ENCODE measurements at places on chromosomes 2 and 18.

GRCh38 chr18:73947180-73947921 lies 200.3 kb downstream of the FBXO15 start:
- DNase-seq = no peak

DNA sequence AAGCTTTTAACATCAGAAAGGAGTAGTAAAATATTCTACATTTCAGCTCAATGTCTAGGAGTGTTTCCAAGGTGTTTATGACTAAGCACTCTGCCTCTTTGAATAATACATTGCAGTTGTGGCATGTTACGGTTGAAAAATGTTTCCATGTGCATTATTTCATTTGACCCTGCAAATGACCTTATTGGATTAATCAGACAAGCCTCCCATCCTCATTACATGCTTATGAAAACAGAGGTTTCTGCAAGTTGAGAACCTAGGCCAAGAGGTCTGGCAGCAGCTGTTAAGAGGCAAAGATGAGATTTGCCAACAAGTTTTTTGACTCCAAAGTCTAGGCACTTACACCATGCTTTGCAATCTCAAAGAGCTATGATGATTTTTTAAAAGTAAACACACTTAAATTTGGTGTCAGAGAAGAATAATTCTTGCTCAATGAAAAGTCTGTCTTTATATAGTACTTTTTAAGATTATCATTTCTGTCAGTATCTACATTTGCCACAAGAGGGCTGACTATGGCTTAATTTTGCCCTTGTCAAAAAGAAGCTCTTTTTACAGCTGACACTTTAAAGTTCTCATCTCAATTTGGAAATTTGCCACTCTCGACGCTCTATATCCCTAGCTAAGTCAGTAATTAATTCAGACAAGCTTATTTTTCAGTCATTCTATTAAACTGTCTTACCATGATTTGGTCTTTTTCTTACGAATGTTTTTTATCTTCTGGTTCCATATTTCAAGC lies 260.6 kb downstream of the PAX3 start:
- DNase-seq = no peak

GRCh38 chr2:78202986-78203670 lies 681.0 kb upstream of the LRRTM4 start:
- no peak for DNase-seq

DNA sequence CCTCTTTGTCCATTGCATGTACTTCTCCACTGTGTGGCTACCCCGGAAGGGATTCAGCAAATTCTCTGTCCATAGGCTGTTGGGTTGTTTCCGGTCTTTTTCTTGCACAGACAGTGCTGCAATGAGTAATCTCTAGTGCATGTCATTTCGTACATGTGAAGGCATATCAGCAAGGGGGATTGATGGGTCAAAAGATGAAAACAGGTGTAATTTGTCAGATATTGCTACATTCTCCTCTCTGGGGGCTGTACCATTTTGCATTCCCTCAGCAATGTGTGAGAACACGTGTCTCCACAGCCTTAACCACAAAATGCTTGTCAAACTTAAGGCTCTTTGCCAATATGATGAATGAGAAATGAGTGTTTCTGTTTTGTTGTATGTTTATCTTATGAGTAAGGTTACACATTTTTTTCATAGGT lies 60.5 kb downstream of the KLHL29 start:
- DNase-seq = no peak

- no peak for DNase-seq
These were observed 396.9 kb downstream of the DLGAP1 start for GRCh38 chr18:4058179-4058578.

GRCh38 chr2:43169099-43169945 lies 57.1 kb downstream of the ZFP36L2 start:
- no peak for DNase-seq

GRCh38 chr2:26541401-26542193 lies 63.7 kb upstream of the OTOF start:
- DNase-seq = no peak

GRCh38 chr2:237167038-237167437 lies 81.3 kb downstream of the COPS8 start:
- DNase-seq = no peak

GRCh38 chr18:52730972-52731619 lies 391.1 kb downstream of the DCC start:
- no peak for DNase-seq

GRCh38 chr2:238130696-238131628 lies 7.5 kb upstream of the KLHL30 start:
- no peak for DNase-seq

DNA sequence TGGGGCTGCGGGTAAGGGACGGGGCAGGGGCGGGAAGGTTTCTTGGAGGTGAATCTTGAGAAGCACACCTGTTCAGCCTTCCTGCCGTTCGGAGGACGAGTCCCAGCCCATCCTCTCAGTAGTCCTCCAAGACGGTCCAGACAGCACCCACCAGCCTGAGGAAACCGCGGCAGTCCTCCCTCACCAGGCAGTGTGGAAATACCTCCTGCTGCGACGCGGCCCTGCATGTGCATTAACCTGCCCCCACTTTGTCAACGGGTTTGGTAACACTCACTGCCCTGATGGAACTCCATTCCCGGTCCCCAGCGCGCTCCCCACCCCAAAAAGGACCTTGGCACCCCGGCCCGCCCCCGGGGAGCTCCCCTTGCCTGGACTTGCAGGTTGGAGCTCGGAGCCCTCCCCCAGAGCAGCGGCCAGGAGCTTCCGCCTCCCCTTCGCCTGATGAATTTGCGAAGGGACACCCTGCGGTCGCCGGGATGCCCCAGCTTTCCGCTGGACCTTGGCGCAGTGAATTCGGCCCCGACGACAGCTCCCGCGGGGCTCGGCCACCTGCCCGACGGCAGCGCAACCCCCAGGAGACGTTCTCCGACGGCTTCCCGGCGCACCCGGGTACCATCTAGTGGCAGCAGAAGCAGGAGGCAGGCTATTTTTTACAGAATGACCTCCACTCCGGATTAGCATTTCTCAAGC lies 31.5 kb downstream of the ACVR1C start:
- peak; percentile 19 for DNase-seq

DNA sequence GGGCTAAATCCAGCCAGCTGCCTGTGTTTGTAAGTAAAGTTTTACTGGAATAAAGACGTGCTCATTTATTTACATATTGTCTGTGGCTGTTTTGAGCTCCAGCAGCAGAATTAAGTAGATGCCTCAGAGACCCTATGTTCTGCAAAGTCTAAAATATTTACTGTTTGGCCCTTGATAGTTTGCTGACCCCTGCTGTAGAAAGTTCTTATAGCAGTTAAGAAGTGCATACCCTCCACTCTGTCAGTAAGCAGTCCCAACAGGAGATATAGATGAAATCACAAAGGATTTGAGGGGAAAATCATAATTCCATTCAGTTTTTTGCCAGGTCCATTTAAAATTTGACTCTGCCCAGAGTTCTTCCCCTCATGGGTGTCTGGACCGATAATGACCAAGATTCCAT lies 50.1 kb upstream of the ITM2C start:
- peak; percentile 33 for DNase-seq

GRCh38 chr2:178177066-178177679 lies 17.1 kb upstream of the OSBPL6 start:
- no peak for DNase-seq

GRCh38 chr18:7812431-7813063 lies 245.4 kb downstream of the PTPRM start:
- peak; percentile 54 for DNase-seq

DNA sequence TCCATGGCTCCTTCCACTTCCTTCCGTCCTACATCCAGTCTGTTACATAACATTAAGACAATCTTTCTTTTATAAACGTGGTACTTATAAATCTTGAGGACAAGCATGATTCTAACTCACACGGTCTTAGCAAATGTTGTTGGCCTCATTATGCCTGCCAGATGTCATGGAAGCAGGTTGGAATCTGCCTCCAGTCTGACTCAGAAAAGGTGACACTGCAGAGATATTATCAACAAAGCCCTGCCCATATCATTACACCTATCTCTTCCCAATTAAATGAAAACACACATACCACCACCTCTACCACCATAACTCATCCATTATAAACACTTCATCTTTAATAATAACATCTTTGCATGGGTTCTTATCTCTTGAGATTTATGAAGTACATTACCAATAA lies 334.7 kb upstream of the CHAC2 start:
- DNase-seq = peak; percentile 29

DNA sequence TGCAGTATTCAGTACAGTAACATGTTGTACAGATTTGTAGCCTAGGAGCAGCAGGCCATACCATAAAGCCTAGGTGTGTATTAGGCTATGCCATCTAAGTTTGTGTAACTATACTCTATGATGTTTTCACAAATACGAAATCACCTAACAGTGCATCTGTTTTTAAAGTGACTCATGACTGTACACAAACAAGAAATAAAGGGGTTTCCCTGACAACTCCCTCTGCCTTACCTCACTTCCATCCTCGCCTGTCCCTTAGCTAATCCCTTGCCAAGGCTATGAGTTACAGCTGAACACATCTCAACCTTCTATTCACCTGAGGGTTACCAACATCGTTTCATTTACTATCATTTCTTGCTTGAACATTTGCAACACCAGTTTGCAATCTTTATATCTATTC lies 78.6 kb upstream of the RPRM start:
- no peak for DNase-seq

DNA sequence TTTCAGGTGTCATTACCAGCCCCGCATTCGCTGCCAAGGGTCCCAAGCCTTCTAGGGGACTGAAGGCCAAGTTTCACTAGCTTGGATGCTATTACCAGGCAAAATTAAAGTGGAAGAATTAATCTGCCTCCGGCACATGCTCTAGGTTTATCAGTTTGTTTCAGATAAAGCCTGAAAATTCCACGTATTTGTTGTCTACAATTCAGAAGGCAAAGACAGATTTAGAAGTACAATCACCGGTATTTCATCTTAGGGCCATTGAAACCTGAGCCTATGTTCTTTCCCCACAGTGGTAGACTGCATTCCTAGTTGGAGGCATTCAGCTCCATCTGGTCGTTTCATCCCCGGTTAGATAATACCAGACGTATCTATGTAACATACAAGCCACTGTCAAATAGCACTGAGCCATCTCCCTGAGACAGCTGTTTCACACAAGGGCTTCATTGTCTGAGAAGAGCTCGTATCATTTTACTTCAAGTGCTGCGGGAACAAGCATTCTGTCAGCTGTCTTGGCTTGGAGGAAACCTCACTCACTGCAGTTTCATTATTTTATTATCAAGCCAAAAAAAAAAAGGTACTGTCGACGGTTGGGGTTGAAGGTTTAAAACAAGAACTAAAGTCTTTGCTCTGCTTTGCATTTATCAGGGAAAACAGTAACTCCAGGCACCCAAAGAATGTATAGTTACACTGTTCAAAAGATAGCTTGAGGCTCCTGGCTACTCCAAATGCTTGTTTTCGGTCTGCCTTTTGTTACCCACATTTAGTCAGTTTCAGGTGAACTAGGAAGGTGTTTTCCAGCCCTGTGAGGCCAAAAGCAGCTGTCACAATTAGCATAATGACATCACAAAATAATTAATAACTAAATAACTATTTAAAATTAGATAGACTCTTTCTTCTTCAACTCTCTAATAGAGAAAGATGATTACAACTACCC lies 76.7 kb downstream of the TGIF1 start:
- DNase-seq = peak; percentile 87

GRCh38 chr18:63097178-63097577 lies 222.4 kb downstream of the BCL2 start:
- no peak for DNase-seq

DNA sequence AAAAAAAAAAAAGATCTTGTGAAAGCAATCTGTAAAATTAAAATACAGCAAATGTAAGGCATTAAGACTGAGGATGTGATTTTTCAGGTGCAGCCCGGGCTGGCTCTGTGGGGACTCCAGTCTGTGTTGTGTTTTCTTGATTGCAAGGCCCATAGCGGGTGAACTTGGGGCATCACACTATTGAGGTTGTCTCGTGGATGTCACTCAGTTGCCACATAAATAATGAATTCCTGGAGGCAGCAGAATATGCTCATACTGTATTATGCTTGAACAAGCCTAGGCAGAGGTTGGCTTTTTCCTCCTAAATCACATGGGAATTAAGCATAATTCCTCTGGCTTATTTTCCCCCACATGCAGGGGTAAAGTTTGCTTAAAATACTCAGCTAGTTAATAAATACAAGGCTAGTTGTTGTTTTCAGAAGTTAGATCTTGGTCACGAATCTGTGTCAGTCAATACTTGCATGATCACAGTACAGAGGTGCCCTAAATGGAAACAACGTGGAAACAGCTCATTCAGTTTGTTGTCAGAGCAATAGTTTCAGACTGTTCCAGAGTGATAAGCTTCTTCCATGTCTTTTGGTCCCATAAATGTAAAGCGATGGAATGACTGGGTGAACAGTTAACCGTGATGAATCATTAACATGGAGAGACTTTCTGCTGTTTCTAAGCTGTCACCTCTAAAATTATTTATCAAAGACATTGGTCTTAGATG lies 16.4 kb downstream of the GEMIN6 start:
- DNase-seq = no peak

DNA sequence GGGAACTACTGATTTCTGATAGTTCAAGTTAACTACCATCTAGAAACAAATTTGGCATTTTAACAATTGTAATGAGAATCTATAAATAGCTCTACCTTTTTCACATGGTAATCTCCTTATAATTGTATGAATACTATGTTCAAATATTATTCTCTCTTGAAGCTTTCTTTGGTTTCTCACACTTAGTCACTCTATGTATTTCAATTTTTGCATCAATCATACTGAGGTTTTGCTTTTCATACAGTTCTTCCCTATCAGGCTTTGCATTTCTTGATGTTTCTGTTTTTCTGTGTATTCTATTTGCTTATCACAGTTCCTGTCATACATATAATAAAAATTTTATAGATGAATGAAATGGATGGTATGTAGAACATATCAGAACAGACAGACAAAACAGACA lies 16.0 kb downstream of the VPS54 start:
- DNase-seq = no peak

- DNase-seq = no peak
These were observed 31.9 kb upstream of the MAPRE3 start for GRCh38 chr2:26938399-26939118.

GRCh38 chr2:239193925-239194677 lies 206.7 kb downstream of the HDAC4 start:
- DNase-seq = no peak

DNA sequence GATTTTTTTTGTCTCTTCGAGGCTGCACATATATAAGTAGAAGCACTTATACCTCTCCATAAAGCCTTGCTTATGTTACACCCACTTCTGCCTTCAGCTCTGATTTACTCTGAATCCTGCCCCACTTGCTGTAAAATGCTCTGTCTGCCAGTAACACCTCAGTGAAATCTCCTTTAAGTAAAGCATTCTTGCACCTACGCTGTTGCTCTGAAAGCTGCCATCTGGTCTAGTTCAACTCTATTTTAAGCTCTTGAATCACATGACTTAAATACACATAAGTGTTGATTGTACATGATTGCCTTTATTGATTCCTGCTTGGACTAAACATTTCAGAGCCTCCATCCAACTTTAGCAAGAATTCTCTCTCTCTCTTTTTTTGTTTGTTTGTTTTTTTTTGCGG lies 609.0 kb upstream of the CELF4 start:
- no peak for DNase-seq

- no peak for DNase-seq
These were observed 376.3 kb downstream of the EPHA4 start for GRCh38 chr2:221195829-221196228.

- DNase-seq = no peak
These were observed 26.1 kb upstream of the AP1S3 start for GRCh38 chr2:223863491-223863890.
